Naive thymus-derived CD4-positive, alpha-beta T cell (primary cell): ENCODE measurements at places on chromosomes 4 and X.

- no peak overlapping the region for H3K4me3 ChIP-seq
- no peak overlapping the region for H3K27ac ChIP-seq
- H3K36me3 ChIP-seq = no peaks in the 10 kb centered on the region
- H3K27me3 ChIP-seq = no peaks in the 10 kb centered on the region
- H3K4me1 ChIP-seq = no peaks in the 10 kb centered on the region
- no peak for DNase-seq
Measured at GRCh38 chrX:139158256-139158655, 372.3 kb upstream of the F9 start.

DNA sequence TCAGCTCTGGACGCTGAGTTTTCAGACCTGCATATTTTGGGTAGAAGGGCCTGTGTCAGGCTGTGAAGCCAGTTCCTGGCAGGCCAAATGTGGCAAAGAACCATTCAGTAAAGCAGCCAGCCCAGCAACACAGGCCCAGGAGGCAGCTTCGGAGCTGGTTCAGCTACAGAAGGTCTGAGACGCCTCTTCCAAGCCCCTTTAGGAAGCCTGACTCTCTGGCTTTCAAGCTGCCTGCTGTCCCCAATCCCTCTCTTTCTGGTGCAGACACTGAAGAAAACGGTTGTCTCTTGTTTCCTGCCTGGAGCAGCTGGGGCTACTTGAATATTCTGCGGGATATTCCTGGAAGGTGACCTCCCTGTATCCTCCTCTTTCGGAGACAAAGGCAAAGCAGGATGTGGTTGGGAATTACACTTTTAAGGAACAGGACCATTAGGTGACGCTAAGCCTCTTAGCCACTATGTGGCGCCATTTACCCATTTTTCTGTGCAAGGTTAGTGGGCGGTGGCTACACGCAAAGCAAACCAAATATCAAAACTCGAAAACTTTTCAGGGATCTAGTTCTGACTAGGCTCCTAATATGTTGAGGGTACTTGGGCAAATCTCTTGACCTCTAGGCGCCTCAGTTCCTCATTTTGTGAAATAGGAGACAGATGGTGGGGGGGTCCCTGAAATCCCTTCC is 47.2 kb upstream of the LAS1L start:
- DNase-seq = peak; percentile 68
- peaks cover 5% of the 10 kb centered on the region for H3K4me1 ChIP-seq
- H3K27ac ChIP-seq = no peak overlapping the region
- H3K27me3 ChIP-seq = no peaks in the 10 kb centered on the region

- no peak overlapping the region for H3K4me3 ChIP-seq
- no peak overlapping the region for H3K27ac ChIP-seq
- no peak for DNase-seq
- H3K36me3 ChIP-seq = no peaks in the 10 kb centered on the region
Measured at GRCh38 chr4:140395668-140396067, 22.2 kb downstream of the SCOC start.

DNA sequence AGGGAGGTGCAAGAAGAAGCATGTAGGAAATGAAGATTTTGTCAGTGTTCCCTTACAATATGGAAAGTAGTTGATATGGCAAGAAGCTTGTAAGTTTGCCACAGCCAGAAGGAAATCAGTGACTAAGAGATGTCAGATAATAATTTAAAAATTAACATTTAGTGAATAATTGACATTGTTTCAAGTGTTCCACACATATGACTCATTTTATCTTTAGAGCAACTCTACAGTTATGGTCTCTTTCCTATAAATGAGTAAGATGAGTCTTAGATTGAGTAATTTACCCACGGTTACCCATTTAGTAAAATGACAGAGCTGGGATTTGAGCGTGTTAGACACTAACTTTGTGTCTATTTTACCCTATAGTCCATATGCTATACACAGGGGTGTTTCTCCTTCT is 300.3 kb upstream of the IRS4 start:
- H3K27me3 ChIP-seq = no peaks in the 10 kb centered on the region
- DNase-seq = no peak
- H3K27ac ChIP-seq = no peak overlapping the region

GRCh38 chrX:2801223-2801622 is 27.5 kb upstream of the GYG2 start:
- no peak for DNase-seq
- no peaks in the 10 kb centered on the region for H3K4me1 ChIP-seq
- H3K27me3 ChIP-seq = no peaks in the 10 kb centered on the region
- no peak overlapping the region for H3K4me3 ChIP-seq

DNA sequence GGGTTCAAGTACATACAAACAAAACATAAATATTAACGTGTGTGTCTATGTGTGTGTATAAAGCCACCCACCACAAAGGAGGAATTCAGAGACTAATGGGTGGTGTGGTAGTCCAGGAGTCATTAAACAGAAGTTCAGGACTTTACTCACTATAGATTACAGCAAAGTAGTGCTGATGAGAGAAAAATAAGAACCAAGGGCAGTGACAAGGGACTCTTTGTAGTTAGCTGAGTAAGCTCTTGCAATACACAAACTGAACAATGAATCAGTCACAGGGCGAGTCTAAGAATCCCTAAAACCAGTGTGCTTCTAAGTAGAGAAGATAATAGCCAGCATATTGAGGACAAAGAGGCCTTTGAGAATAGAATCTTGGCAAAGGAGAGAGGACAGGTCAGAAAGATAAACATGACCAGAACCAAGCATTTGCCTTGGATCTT is 232.4 kb downstream of the PPP3CA start:
- H3K4me1 ChIP-seq = no peaks in the 10 kb centered on the region
- no peak for DNase-seq
- H3K4me3 ChIP-seq = no peak overlapping the region
- no peaks in the 10 kb centered on the region for H3K36me3 ChIP-seq

GRCh38 chr4:94758141-94758699 is 465 bp downstream of the BMPR1B start:
- DNase-seq = no peak
- H3K4me3 ChIP-seq = no peak overlapping the region
- peaks cover 9% of the 10 kb centered on the region for H3K27me3 ChIP-seq
- no peaks in the 10 kb centered on the region for H3K4me1 ChIP-seq
- H3K36me3 ChIP-seq = no peaks in the 10 kb centered on the region
- H3K27ac ChIP-seq = no peak overlapping the region

DNA sequence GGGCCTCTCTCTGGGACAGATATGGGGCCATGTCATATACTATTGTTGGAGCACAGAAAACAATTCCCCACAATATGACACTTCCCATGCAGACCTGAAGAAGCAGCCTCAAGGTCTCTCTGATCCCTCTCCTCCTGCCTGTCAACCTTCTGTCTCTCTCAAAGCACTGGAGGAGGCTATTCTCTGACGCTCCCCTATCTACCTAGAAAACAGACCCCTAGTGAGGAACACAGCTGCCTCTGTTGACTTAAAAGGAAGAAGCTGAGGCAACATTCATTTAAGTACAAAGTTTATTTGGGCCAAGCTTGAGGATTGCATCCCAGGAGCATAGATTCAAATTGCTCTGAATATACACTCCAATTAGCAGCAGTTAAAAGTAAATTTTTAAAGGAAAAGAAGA is 39.3 kb upstream of the NSG1 start:
- no peak overlapping the region for H3K27ac ChIP-seq
- H3K4me3 ChIP-seq = no peak overlapping the region
- no peaks in the 10 kb centered on the region for H3K27me3 ChIP-seq
- H3K4me1 ChIP-seq = peaks cover 5% of the 10 kb centered on the region

- no peaks in the 10 kb centered on the region for H3K36me3 ChIP-seq
- H3K4me1 ChIP-seq = no peaks in the 10 kb centered on the region
- H3K4me3 ChIP-seq = no peak overlapping the region
- DNase-seq = no peak
- H3K27me3 ChIP-seq = no peaks in the 10 kb centered on the region
Measured at GRCh38 chr4:127210893-127211649, 421.7 kb upstream of the INTU start.

GRCh38 chrX:13232484-13232883 is 87.4 kb downstream of the ATXN3L start:
- H3K27me3 ChIP-seq = no peaks in the 10 kb centered on the region
- H3K27ac ChIP-seq = no peak overlapping the region
- no peak for DNase-seq
- H3K4me1 ChIP-seq = no peaks in the 10 kb centered on the region

DNA sequence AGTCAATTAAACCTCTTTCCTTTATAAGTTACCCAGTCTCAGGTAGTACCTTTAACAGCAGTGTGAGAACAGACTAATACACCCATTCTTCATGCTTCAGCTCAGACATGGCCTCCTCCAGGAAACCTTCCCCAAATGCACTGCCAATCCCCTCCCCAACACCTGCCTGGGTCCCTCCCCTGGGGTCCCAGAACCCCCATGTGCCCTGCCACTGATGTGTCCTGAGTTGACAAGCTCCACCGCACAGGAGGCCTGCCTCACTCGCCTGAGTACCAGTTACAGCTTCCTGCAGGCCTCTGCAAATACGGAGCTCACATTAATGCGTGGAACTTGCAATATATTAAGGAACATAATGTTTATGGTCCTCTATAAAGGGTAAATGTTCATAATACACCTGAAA is 34.9 kb upstream of the CRMP1 start:
- H3K4me1 ChIP-seq = no peaks in the 10 kb centered on the region
- no peak overlapping the region for H3K4me3 ChIP-seq
- H3K27me3 ChIP-seq = no peaks in the 10 kb centered on the region

GRCh38 chrX:5829060-5829459 is 399.6 kb downstream of the NLGN4X start:
- no peak overlapping the region for H3K4me3 ChIP-seq
- no peak for DNase-seq
- H3K36me3 ChIP-seq = no peaks in the 10 kb centered on the region
- no peak overlapping the region for H3K27ac ChIP-seq
- H3K27me3 ChIP-seq = no peaks in the 10 kb centered on the region

GRCh38 chr4:78766650-78767049 is 9.5 kb upstream of the BMP2K start:
- H3K4me3 ChIP-seq = no peak overlapping the region
- DNase-seq = no peak
- H3K36me3 ChIP-seq = no peaks in the 10 kb centered on the region
- H3K27me3 ChIP-seq = no peaks in the 10 kb centered on the region
- no peak overlapping the region for H3K27ac ChIP-seq

- no peak overlapping the region for H3K4me3 ChIP-seq
- no peaks in the 10 kb centered on the region for H3K27me3 ChIP-seq
- H3K27ac ChIP-seq = no peak overlapping the region
- no peaks in the 10 kb centered on the region for H3K4me1 ChIP-seq
- no peaks in the 10 kb centered on the region for H3K36me3 ChIP-seq
Measured at GRCh38 chr4:14831416-14831815, 170.9 kb upstream of the CPEB2 start.

- H3K4me1 ChIP-seq = no peaks in the 10 kb centered on the region
- H3K36me3 ChIP-seq = peaks cover 20% of the 10 kb centered on the region
- H3K27me3 ChIP-seq = no peaks in the 10 kb centered on the region
- DNase-seq = no peak
- no peak overlapping the region for H3K4me3 ChIP-seq
Measured at GRCh38 chr4:158870626-158871334, 102.0 kb downstream of the FNIP2 start.

GRCh38 chr4:55218041-55218440 is 92.6 kb upstream of the KDR start:
- H3K27ac ChIP-seq = no peak overlapping the region
- no peaks in the 10 kb centered on the region for H3K4me1 ChIP-seq
- H3K4me3 ChIP-seq = no peak overlapping the region
- no peak for DNase-seq

DNA sequence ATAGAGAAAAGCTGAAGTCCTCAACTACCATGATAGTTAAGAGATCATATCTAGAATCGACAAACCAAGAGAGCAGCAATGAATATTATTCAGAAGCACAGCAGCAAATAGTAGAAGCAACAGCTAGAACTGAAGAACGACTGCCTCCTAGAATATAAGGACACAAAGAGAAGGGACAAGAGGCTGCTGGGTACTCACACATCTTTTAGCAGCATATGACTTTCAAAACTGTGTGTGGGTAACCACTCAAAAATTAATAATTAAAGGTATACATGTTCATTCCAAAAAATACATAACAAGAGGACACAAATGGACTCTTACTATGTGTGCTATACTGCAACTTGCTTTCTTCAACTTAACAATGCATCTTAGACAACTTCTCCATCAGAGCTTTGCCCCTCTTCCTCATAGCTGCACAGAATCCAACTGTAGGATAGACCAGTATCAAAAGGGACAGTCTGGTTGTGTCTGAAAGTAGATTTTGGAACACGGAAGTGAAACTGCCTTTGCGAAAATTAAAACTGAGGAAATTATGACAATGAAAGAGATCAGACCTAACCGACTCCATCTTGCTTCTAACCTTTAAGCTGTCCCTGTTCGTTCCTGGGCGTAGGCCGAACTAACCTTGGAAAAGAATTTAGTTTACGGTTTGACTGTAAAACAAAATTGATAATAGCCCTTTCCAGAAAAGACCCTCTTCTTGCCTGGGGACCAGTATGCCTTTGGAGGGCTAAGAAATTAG is 125.7 kb downstream of the SH3KBP1 start:
- no peak for DNase-seq
- no peak overlapping the region for H3K4me3 ChIP-seq
- H3K4me1 ChIP-seq = peaks cover 22% of the 10 kb centered on the region
- peak overlapping the region; percentile 33 for H3K27ac ChIP-seq
- no peaks in the 10 kb centered on the region for H3K27me3 ChIP-seq
- H3K36me3 ChIP-seq = no peaks in the 10 kb centered on the region

DNA sequence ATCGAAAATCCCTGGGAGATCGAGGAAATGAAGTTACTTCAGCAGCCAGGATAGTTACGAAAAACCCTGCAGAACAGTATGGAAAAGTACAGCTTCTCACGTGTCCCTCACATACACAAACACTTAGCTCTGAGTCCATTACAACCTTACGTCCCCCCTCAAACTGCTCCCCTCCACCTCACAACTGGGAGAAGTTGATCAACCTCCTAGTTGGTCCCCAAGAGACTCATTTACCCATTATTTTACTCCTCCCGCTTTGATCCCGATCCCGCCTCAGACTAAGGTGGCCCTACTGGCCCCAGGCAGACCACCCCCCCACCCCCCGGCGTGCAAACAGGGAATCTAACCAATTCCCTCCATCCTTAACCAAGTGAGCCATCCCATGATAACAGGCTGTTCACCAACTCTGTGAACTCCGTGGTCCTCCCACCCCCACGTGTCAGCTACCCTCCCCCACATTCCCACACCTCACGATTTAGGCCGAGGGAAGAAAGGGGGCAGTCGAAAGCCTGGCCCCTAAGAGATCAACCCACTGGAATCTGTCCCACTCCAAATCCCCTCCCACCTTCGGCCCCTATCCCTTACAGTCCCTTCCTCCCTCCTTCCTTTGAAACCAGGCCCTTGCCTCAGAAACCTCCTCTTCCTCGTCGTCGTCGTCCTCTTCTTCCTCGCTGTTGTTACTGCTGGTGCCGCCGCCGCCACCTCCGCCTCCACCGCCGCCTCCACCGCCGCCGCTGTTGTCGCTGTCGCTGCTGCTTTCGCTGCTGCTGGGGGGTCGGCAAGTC is 755 bp downstream of the ANKRD17 start:
- H3K27me3 ChIP-seq = no peaks in the 10 kb centered on the region
- peak overlapping the region; percentile 98 for H3K27ac ChIP-seq
- H3K4me1 ChIP-seq = peaks cover 6% of the 10 kb centered on the region
- peak overlapping the region; percentile 81 for H3K4me3 ChIP-seq
- peaks cover 9% of the 10 kb centered on the region for H3K36me3 ChIP-seq

- no peaks in the 10 kb centered on the region for H3K4me1 ChIP-seq
- H3K27ac ChIP-seq = no peak overlapping the region
- no peak for DNase-seq
Measured at GRCh38 chrX:16138108-16138427, 14.7 kb downstream of the GRPR start.

GRCh38 chrX:29040160-29040559 is 452.9 kb downstream of the IL1RAPL1 start:
- H3K4me3 ChIP-seq = no peak overlapping the region
- H3K36me3 ChIP-seq = no peaks in the 10 kb centered on the region
- no peak overlapping the region for H3K27ac ChIP-seq
- no peaks in the 10 kb centered on the region for H3K4me1 ChIP-seq
- no peaks in the 10 kb centered on the region for H3K27me3 ChIP-seq
